Fibroblast of upper back skin (primary cell): ENCODE measurements at places on chromosomes 7 and 10.
A peak's percentile ranks its signal among the peaks of the same experiment; 100 is the strongest.

- peak; percentile 46 for DNase-seq
Observed at GRCh38 chr7:87797798-87798403, 78.3 kb downstream of the SLC25A40 start.

- DNase-seq: no peak
Observed at GRCh38 chr7:30191809-30192208, 57.0 kb downstream of the MTURN start.

DNA sequence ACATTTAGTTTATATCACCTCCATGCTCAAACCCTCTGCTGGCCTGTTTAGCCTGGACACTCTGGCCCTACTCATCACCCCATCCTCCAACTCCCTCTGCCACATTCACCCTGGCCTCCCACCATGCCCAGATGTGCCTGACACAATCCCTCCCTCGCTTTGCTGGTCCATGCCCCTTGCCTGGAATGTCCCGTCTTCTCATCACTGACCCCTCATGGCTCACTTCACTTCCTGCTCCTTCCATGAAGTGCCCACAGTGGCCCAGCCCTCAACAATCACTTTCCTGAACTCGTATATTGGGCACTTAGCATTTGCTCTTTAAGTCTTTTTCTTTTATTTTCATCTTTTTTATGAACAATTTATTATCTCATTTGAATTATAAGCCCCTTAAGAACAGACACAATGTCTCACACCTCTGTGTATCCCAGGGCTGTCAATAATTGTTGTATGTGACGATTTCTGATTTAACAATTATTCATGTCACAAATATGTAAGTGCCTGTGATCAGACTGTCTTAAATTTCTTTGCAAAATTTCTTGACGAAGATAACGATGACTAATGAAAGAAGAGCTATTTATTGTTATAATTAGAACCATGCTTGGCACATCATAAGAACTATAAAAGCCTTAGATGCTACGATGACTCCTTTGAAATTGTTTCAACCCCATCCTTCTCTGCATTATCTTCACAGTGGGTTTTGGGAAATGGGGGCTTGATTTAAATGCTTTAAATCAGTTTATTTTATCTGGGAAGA lies 209.9 kb upstream of the YAE1 start:
- peak; percentile 68 for DNase-seq

DNA sequence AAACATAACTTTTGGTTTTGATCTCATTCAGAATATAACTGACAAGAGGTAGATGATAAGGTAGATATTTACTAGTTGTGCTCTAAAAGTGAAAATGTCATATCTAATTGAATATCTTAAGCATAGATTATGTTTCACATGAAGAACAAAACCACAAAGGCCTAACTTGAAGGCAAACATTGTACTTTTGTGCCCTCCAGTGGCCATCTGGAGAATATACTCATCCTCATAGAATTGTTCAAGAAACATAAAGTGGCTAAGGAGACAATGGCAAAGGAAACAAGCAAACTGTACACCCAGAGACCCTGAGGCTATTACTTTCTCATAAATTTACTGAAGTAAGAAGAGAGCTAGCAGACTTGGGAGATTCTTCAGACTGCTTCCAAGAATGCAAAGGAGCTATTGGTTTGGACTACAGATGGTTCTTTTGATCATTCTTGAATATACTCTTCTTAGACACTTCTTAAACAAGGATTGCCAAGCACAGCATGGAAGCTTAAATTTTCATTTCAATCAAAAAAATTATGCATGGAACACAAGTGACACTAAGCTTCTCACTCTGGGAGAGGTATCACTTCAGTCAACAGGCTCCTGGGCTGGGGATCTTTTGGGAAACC lies 98.2 kb upstream of the DKK1 start:
- DNase-seq: peak; percentile 70

GRCh38 chr7:157475095-157475494 lies 138.3 kb downstream of the DNAJB6 start:
- no peak for DNase-seq
